ENCODE measurements at places on chromosomes 12 and 14. TPM values are rescaled to one million over a fixed set of nuclear protein-coding genes. Genes with fewer than 3 reads are reported as not detected.
A peak's percentile ranks its signal among the peaks of the same experiment; 100 is the strongest.

CCNB1IP1 gene
- 122 TPM for total RNA-seq

SLC25A47 gene
- total RNA-seq, result 0.06 TPM

G2E3 gene
- total RNA-seq, result 22.7 TPM

CLEC1B gene
- not detected for total RNA-seq

HVCN1 gene
- total RNA-seq, result not detected

GPD1 gene
- not detected for total RNA-seq

AQP6 gene
- 0.37 TPM for total RNA-seq

GLS2 gene
- 1.2 TPM for total RNA-seq

TMTC3 gene
- total RNA-seq, result 20.1 TPM

BCAT1 gene
- 0.81 TPM for total RNA-seq

EFS gene
- not detected for total RNA-seq

FAR2 gene
- total RNA-seq, result not detected

C14orf132 gene
- total RNA-seq, result 2.6 TPM

PPFIA2 gene
- not detected for total RNA-seq

CD63 gene
- total RNA-seq, result 897 TPM

- no peak for DNase-seq
These were observed 7.4 kb upstream of the MYH7 start for GRCh38 chr14:23442721-23443356.

DNA sequence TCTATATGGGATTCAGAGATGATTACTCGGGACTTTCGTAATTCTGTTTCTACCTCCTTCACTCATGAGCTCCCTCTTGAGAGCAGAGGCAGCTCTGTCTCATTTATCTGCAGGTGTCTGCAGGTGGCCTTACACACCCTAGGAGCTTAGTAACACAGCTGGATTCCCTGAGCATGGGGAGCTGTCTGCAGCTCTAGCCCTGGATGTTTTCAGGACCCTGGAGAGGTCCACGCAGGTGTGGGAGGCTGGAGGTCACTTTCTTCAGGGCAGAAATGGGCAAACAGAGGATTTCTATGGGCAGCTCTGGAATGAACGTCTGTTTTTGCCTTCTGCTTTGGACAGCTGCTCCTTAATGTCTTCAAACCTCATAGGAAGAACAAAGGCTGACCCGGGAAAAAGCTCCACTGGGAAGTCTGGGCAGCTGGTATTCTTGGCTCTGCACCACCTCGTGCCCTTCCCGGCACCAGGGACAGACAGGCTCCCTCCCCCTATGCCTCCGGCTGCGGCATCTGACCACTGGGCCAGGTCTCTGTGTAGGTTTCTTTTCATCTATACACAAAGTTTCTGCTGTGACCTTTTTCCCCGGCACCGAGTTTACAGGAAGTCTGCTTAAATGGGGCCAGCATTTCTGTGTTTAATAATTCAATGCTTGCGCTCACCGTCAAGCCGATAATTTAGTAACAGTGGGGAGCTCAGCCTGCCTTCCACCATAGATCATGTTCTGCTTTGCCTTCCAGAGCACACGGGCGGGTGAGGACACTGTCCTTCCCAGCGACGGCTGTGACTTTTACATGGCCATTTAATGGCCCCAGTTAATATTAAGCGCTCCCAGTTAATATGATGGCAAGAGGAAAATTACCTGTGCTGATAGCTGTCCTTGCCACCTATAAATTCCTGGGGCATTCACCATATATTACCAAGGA, 320.2 kb upstream of the SFSWAP start:
- DNase-seq, result peak; percentile 22

- DNase-seq, result no peak
These were observed 191.9 kb downstream of the SOX5 start for GRCh38 chr12:23757541-23757962.

DNA sequence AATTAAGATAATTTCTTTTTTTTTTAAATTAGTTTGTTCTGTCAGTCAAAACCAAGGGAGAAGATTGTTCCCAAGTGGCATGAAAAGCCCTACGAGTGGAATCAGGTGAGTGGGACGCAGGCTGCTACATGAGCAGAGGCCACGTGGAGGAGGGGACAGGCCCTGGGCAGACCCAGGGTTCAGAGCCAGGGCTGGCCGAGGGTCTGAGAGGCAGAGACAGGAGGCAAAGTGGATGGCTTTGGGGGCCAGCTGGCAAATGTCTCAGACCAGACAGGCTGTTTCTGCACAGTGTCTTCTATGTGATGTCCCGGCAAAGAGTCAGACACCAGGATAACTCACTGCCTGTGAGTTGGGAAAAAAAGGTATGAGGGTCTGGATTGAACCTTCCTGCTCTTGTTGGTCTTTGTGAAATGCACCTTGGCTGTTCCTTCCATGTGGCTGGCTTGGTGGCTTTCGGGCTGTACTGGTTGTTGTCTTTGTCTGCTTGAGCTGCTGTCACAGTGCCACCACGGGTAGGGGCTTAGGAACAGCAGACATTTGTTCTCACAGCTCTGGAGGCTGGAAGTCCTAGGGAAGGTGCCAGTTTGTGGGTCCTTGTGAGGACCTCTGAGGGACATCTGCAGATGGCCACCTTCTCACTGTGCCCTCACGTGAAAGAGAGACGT, 35.8 kb upstream of the ASPG start:
- no peak for DNase-seq

DNA sequence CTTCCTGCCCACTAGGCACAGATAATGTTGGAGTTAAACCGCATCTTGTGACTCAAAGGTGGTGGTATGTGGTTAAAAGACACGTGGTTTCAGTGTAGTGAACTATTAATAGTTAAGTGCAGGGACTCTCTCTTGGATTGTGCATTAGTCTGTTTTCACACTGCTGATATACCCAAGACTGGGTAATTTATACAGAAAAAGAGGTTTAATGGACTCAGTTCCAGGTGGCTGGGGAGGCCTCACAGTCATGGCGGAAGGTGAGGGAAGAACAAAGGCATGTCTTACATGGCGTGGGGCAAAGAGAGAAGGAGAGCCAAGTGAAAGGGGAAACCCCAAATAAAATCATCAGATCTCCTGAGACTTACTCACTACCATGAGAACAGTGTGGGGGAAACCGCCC, 362.3 kb downstream of the GLT1D1 start:
- DNase-seq, result no peak

- DNase-seq, result no peak
These were observed 25.9 kb downstream of the SUDS3 start for GRCh38 chr12:118402251-118402650.

- DNase-seq, result no peak
These were observed 180.4 kb downstream of the KIF26A start for GRCh38 chr14:104318558-104319490.

- DNase-seq, result peak; percentile 12
These were observed 15.8 kb upstream of the CPNE8 start for GRCh38 chr12:38921025-38921677.

DNA sequence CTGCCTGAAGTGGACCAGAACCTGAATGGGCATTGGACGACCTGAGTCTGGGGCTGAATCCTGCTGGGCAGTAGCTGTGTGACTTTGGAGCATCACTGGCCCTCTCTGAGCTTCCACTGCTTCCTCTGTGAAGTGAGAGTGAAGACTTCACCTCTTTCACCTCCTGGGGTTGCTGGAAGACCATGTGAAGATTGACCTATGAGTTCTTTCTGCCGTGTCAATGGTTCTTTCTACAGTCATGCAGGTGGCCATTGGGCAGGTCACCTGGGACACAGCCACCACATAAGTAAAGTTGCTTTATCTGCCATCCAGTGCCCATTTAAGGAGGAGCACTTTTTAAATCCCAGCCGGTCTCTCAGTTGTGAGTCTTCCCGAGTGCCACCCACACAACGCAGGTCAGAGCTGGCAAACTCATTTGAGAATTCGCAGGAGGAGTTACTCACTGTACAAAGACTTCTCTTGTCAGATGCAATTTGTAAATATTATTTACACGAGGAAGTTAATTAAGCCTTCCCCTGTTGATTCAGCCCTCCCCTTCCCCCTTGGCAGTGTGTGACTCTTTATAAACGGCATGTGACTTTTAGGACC, 74.8 kb upstream of the TCL1B start:
- no peak for DNase-seq

- DNase-seq, result no peak
These were observed 7.6 kb upstream of the SMUG1 start for GRCh38 chr12:54196396-54196795.

DNA sequence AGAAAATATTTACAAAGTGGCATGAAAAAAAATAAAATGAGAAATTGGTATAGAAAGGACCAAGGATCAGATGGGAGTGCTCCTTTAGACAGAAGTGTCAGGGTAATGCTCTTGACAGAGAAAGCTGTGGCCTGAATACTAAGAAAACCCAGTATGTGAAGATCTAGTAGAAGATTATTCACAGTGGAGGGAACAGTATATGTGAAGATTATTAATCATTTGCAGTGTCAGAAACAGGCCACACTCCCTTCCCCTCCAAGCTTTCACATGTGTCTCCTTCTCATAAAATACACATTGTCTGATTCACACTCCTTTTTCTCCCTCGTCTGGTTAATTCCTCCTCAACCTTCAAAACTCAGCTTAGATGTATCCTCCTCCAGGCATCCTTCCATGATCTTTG, 41.3 kb downstream of the CAPS2 start:
- no peak for DNase-seq

DNA sequence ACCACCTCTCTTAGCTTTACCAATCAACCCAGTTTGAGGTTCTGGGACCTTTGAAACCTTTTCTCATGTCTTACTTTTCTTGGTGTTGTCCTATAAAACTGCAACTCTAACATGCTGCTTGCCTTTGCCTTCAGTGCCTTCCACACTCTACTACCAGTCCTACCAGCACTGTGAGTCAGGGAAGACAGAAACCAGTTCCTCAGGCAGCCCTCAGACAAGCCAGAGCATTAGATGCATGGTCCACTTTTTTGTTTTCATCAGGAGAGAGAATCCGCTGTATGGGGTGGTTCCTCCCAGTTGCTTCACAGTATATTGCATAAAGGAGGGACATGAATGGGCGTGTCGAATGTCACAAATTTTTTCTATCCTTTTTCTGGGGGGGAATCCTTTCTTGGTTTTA, 17.3 kb upstream of the KLRB1 start:
- DNase-seq, result no peak

DNA sequence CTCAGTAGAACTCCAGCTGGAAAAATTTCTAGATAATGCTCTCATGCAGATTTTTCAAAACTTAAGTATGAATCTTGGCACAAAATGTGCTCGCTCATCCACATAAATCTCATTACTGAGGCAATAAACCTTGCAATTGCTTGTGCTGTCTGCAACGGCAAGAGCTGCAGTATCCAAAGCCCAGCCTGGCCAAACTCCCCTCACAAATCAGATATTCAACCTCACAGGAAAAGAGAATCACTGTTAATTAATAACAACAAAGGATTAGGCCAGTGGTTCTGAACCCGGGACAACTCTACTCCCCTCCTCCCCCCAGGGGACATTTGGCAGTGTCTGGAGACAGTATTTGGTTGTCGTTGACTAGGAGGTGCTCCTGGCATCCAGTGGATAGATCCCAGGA, 19.2 kb upstream of the CORO1C start:
- DNase-seq, result no peak

GRCh38 chr14:92481386-92481785, 32.2 kb upstream of the RIN3 start:
- DNase-seq, result no peak

- no peak for DNase-seq
These were observed 154.1 kb downstream of the SRGAP1 start for GRCh38 chr12:63998584-63998983.

GRCh38 chr12:75722714-75723200, 211.3 kb upstream of the KRR1 start:
- DNase-seq, result peak; percentile 93

DNA sequence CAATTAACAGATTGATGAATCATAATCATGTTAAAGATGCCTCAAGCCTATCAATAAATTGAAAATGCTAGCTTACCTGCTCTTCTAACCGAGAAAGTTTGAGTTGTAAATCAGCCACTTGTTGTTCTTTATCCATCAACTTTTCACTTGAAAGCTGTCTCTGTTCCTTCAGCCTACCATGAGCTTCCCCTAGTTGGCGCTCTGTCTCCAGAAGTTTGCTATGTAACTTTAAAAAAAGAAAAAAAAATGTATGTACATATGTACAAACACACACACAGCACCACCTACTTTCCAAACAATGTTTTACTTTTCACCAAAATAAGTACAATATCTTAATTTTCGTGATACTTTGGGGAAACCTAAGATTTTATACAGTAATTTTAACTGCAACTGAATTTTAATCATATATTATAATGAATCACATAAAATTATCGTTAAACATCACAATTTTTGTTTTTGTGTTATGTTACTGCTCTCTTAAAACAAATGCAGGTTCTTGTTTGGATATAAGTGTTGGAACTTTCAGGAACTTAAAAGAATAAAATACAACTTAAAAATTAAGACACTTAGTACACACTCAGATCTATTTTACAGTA, 101.2 kb downstream of the EEA1 start:
- peak; percentile 14 for DNase-seq

- DNase-seq, result no peak
These were observed 292.6 kb downstream of the ACSS3 start for GRCh38 chr12:81370456-81370855.

- DNase-seq, result no peak
These were observed at the start of gene PTPRQ for GRCh38 chr12:80443974-80444666. Gene PTPRQ (plus strand): TSS chr12:80444235. CDS start chr12:80444346, 111 bp downstream.

GRCh38 chr14:95255013-95255412, 64.7 kb downstream of the CLMN start:
- DNase-seq, result no peak

- no peak for DNase-seq
These were observed 250.9 kb downstream of the PDZRN4 start for GRCh38 chr12:41438854-41439541.

GRCh38 chr14:45198551-45198950, 54.5 kb downstream of the MIS18BP1 start:
- no peak for DNase-seq

DNA sequence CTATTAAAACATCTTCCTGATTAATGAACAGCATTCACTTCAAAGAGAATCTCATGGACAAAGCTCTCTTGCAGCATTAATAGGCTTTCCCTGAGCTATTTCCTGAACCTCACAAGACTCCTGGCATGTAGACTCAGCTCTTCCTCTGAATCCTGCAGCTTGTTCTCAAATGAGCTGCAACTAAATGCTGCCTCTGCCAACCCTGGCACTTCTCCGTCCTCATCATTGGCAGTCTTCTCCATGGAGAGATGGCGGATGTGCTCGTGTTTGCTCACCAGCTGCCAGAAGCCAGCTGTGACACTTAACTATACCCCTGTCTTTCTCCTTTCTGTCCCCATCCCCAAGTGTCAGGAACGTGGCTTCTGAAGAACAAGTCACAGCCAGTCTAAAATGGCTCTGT, 232.1 kb downstream of the FOXN3 start:
- DNase-seq, result peak; percentile 94

DNA sequence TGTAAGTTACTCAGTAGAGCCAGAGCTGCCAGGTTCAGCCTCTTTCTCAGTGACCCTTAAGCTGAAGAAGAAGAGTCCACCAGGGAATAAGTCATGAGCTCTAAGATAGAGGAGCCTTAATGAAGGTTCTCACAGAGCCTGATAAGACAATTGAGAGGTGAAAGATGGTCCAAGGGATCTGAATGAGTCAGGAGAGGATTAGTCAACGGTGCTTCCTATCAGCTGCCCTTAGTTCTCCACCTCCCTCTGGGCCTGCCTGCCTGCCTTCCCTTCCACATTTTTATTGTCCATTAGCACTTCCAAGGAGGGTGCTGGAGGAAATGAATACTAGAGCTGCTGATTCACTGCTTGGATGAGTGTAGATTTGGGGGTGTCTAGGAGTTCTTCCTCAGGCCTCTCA, 161.7 kb upstream of the RMST start:
- DNase-seq, result no peak
